ENCODE measurements at places on chromosomes 2 and 18.

- DNase-seq, result no peak
Measured at GRCh38 chr2:38233231-38233983, 143.7 kb downstream of the ATL2 start.

- no peak for DNase-seq
Measured at GRCh38 chr2:232981356-232981755, 31.7 kb downstream of the NGEF start.

DNA sequence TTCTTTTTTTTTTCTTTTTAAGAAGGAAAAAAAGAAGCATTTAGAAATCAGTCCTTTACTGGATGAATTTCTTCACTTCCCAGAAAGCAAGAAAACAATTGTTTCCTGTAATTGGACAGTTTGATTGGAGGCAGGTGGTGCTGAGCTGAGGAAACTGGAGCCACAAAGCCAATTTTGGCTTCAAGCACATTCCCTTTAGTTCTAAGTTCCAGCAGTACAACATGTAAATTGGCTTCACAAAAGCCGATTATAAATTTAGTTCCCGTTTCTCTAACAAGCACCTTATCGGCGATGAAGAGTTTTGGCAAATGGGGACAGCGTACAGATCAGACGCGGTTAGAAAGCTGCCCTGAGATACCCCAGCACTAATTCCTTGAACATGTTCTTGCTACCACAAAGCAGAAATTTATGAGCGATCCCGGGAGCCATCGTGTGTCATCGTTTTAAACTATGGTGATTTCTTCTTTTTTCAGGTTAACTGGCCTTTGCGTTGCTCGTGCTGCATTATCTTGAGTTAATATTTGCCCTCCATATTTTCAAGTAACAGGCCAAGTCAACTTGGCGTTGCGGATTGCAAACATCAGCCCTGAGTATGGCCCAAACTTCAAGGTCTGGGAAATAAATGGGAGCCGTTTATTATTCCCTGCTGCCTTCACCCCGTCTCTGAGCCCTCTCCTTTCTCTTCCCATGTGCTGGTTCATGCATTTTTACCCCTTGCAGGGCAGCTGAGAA is 190.4 kb upstream of the ID2 start:
- DNase-seq, result no peak

- DNase-seq, result no peak
Measured at GRCh38 chr2:88180605-88181240, 10.6 kb downstream of the THNSL2 start.

DNA sequence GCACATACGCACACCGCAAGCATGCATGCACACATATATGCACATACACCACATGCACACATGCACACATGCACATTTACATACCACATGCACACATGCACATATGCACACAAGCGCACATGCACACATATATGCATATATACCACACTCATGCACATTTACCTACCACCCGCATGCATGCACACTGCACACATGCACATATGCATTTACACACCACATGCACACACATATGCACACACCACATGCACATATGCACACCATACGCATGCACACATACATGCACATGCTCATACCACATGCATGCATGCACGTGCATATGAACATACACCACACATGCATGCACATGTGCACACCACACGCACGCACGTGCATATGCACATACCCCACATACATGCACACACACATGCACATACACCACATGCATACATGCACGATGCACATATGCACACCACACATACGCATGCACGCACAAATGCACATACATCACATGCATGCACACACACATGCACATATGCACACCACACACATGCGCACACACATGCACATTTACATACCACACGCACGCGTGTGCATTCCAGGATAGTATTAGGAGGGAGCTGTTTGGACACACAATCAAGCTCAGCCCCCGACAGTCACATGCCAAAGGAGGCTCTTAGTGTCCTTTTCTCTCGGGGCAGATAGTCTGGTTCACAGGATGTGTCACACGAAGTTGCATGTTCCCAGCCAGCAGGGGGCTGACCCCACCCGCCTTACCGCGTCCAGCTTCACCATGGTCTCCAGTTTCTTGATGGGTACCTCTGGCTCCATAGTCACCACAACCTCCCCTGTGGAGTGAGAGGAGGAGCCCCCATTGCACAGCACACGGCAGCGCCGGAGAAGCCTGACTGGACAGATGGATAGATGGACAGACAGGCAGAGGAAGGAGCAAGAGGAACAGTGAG is 5.9 kb downstream of the OTOF start:
- peak; percentile 64 for DNase-seq

GRCh38 chr2:31219131-31219969 is 2.0 kb upstream of the CAPN14 start:
- no peak for DNase-seq

GRCh38 chr2:46878886-46879285 is 36.7 kb downstream of the MCFD2 start:
- no peak for DNase-seq

GRCh38 chr2:9110893-9111569 is 95.6 kb upstream of the ASAP2 start:
- peak; percentile 50 for DNase-seq

- DNase-seq, result no peak
Measured at GRCh38 chr2:235640926-235641723, 147.3 kb downstream of the AGAP1 start.

- DNase-seq, result no peak
Measured at GRCh38 chr2:147294825-147295392, 549.9 kb upstream of the ACVR2A start.

DNA sequence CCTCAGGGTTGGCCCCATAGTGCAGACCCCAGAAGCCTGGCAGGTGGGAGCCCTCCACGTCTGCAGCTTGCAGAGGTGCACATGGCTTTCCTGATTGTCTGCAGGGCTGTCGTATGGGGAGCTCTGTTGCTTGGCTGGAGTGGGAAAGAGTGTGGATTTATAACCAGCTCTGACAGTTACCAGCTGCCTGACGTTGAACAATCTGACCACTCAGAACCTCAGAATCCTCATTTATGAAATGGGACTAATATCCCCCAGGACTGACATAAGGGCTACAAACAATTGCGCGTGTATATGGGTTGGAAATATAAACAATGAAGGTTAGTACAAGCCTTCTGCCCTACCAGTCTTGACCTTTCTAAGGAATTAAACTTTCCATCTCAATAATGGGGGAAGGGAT is 13.9 kb upstream of the PXDN start:
- no peak for DNase-seq

DNA sequence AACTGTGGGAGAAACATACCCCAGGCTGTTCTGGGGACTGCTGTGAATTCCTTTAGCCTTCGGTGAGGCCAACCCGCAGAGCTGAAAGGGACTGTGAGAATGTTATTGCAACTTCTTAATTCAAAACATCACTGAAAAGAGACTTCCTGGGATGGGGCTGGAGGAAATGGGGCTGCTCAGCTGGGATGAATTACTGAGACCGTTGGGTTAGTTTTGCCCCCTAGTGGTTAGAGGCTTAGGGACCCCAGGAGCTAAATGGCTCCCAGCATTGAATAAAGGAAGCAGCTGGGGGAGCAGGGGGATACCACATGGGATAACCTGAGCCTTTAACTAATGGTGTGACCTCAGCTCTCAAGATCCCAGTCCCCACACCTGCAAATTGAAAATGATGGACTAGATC is 941.1 kb upstream of the FANCL start:
- DNase-seq, result peak; percentile 68

GRCh38 chr2:223759569-223760430 is 77.6 kb downstream of the AP1S3 start:
- no peak for DNase-seq

DNA sequence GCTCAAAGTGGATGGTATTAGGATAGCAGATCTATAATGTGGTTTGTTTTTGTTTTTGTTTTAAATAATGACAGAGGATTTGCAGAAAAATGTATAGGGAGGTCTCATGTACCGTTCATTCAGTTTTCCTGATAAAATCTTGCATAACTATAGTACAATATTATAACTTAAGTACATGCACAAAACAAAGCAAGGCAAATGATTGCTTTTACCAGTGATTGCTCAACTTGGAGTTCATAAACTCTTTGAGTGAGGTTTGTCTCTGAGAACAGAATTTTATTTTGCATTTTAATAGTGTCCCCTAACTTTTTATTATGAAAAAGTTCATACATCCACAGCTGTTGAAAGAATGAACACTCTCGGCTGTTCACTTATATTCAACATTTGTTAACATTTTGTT is 96.6 kb downstream of the MAP4K4 start:
- no peak for DNase-seq

DNA sequence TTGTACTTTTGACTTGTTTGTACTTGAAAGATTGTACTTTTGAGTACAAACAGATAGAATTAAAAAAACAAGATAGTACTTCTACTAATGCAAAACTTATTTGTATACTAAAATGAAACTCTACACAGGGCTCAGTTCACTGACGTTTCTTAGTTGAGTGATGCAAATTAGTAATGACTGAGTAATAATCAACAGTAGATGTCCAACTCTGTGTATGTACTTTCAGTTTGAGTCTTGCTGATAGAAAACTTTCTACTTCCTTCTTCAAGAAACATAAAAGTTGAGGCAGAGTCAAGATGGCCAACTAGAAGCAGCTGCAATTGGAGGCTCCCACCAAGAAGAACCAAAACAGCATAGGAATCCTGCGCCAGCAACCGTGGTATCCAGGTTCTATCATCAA is 585.0 kb downstream of the NR4A2 start:
- DNase-seq, result no peak

GRCh38 chr2:105645938-105646773 is 98.6 kb upstream of the NCK2 start:
- no peak for DNase-seq

GRCh38 chr2:71702971-71703898 is 249.9 kb downstream of the DYSF start:
- DNase-seq, result no peak

DNA sequence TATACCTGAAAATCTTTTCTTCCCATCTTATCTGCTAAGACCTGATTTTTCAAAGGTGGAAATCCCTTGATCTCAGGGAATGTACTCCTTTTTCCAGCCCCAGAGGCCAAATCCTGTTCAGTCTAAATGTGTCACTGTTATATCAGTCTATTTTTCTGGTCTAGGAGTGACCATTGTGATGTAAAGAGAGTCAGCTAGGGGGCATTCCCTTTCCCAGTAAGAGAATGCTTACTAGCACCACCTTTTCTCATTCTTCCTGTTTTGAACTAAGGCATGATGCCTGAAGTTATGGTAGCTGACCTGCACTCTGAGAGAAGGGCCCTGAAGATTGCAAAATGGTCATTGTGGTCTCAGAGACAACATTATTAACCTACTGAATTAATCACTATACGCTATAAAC is 124.1 kb upstream of the XIRP2 start:
- no peak for DNase-seq

- no peak for DNase-seq
Measured at GRCh38 chr18:2891526-2892431, 45.0 kb downstream of the EMILIN2 start.

- no peak for DNase-seq
Measured at GRCh38 chr2:111032721-111033429, 87.8 kb upstream of the BCL2L11 start.

GRCh38 chr2:72605836-72606442 is 219.9 kb downstream of the EXOC6B start:
- DNase-seq, result no peak

DNA sequence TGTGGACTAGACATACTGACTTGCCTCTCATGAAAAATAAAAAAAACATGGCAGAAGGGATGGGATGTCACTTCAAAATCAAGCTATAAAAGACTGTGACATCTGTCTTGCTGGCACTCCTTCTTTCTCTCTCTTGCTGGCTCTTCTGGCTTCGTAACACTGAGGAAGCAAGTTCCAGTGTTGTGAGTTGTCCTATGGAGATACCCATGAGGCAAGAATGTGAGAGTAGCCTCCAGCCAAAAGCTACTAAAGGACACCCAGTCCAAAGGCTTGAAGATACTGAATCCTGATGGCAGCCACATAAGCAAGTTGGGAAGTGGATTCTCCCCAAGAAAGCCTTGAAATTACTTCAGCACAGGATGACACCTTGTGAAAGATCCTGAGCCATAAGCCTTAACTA is 376.1 kb upstream of the TMEFF2 start:
- DNase-seq, result no peak

- no peak for DNase-seq
Measured at GRCh38 chr18:27685091-27685490, 491.8 kb downstream of the CDH2 start.

DNA sequence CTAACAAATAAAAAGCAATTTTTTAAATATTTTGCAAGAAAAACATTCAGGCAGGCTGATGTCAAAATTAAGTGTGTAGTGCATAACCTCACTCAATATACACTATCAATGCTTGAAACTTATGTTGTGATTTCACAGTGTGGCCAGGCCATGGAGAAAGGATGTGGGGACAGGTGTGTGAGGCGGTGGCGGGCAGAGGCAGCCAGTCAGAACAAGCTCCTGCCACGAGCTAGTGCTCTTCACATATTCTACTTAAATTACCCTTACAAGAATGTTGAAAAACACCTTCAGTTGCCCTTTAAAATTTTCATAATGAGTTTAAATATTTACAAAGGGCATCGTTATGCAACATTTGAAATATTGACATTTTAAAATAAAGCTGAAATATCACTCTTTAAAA is 43.2 kb downstream of the CYB5A start:
- no peak for DNase-seq

GRCh38 chr2:162267496-162267895 is 24.3 kb upstream of the FAP start:
- no peak for DNase-seq

DNA sequence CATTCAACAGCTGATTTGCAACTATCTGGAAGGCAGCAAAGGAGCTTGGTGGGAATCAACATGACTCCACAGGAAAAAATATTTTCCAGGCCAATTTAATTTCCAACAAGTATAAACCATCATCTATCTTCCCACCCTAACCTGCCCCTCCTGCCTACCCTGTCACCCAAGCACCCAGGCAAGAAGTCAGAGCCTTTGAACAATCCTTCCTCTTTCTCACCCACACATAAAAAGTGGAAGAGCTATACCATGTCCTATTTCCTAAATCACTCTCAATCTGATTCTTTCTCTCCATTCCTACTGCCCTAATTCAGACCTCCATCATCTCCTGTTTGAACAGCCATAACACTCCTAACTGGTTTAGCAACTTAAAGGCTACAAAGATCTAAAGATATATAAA is 12.7 kb downstream of the SPIRE1 start:
- DNase-seq, result no peak

DNA sequence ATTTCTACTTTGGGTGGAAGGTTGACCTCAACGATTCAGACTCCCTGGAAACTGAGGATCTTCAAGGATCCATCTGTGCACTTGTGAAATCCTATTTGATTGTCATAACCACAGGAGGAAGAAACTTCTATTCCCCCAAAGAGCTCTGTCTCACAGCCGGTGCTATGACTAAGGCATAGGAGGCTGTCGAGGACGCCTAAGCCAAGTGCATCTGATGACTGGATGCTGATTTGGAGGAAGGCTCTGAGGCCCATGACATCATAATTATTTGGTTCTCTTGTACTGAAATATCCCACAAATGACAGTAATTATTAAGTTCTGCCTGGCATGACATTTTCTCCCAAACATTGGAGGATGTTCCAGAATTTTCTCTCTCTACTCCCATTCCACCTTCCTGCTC is 13.8 kb upstream of the KCNF1 start:
- no peak for DNase-seq
